ENCODE measurements at places on chromosomes 16 and 17.

GRCh38 chr17:77331301-77331864 lies 190.6 kb downstream of the SEC14L1 start:
- peak; percentile 93 for DNase-seq

DNA sequence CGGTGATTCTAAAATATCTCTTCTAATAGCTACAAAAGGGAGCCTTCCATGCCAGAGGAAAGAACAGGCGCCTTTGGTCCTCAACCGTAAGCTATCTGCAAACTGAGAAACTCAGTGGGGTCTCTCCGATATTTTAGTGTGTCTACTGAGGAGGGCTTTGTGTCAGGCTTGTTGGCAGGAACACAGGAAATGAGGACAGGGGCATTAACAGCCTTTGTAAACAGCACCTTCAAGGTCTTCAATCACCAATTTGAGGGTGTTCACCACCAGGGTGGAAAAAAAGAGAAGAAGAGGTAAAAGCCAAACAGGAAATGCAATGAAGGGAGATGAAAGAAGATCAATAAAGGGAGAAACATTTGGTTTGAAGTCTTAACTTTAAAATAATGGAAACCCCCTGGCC lies 580.1 kb upstream of the SALL1 start:
- no peak for DNase-seq

GRCh38 chr17:50884439-50885311 lies 18.5 kb upstream of the TOB1 start:
- DNase-seq = no peak

GRCh38 chr16:10213748-10214147 lies 31.5 kb upstream of the GRIN2A start:
- DNase-seq = no peak

DNA sequence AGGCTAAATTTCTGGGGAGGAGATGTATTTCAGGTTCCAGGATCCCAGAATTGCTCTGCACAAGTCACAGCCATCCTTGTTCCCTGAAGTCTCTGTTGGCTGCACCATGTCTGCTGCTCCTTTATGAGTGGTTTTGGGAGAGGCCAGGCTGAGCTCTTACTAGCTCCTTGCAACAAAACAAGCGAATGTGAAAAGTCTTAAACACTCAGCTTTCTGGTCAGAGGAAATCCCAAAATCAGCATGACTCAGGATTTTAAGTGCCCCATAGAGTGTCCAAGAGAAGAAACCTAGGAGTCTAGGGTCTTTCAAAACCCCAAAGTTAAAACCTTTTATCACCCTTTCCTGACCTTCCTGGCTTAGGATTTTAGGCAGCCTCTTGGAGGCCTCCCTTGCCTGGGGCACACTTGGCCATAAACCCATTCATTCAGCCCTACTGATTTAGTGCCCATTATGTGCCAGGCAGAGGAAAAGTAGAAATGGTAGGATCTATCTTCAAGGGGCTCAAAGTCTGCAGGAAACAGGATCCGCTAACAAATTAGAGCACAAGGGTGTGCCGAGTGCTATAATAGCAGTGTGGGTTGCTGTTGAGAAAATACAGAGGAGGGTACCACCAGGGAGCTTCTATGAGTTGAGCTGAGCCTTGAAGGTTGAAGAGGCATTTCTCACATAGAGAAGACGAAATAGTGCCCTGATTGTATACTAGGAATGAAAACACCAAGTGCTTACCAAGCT lies 36.9 kb downstream of the SOST start:
- DNase-seq = no peak

DNA sequence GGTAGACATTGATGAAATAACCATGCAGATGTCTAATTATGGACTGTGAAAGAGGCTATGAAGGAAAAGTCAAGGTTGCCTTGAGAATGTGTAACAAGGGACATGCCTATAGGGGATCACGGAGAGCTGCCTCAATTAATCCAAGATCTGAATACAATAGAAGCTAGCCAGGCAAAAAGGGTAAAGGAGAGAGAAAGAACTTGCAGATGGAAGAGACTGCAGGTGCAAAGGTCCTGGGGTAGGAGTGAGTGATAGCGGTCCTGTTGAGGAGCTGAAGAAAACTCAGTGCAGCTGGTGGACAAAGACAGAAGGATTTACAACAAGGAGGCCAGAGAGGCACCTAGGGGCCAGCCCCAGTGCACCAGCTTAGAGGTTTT lies 15.9 kb upstream of the TNS4 start:
- DNase-seq = no peak

- no peak for DNase-seq
Observed at GRCh38 chr17:35730400-35731005, 936 bp upstream of the RASL10B start.

GRCh38 chr16:56711862-56712261 lies 18.1 kb upstream of the NUP93 start:
- DNase-seq = no peak

DNA sequence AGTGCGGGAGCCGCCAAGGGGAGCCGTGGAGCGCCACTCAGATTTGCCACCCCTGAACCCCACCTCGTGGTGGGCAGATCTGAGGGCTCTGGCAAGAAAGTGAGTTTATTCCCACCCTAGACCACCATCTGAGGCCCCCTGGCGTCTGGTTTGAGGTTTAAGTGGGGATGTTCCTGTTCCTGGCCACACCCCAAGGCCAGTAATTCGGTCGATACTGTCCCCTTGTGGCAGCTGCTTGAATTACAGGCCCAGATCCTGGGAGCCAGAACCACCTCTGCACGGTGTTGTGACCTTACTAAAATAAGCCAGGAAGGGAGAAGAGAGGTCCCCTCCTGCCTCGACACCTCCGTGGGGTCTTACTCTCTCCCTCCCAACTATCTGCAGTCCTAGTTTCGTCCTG lies 3.3 kb upstream of the LAT start:
- DNase-seq = peak; percentile 49

DNA sequence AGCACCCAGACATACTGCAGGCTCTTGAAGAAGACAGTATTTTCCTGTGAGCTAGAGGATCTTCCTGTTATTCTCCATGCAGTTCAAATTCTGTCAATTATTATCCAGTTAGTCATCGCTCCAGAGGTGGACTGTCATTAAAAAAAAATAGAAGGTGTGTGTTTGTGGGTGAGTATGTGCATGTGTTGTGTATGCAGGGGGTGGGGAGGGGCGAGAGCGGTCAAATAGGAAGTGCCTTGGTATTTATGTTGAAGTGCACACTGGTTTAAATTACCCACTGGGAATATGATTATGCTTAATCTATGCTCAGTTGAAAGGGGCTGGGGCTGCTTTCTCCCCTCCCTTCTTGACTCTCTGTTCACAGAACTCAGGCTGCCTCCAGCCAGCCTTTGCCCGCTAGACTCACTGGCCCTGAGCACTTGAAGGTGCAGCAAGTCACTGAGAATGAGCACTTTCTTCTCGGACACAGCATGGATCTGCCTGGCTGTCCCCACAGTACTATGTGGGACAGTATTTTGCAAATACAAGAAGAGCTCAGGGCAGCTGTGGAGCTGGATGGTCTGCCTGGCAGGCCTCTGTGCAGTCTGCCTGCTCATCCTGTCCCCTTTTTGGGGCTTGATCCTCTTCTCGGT lies at the start of gene HSD17B2:
Gene HSD17B2, plus strand, starts transcription at position 273 of the 632 bp plus-strand sequence. Its CDS starts 172 bp downstream, at position 445.
- DNase-seq = no peak

GRCh38 chr16:67841198-67841815 lies 813 bp upstream of the THAP11 start:
- DNase-seq = no peak

DNA sequence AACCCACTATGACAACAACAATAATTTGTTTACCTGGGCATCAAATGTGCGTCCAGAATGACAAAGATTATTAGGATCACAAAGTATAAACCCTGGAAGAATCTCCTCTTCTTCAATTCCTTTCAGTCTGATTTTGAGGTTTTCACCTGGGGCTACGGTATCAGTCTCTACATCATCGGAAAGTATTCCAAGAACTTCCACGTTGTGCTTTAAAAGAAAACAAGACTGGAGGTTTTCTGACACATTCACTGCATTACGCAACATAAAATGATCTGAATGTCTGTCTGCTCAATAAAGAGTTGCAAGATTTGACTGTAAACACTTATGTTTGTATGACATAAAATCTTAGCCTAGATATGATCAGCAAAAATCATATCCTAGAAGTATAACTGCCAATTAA lies 26.0 kb upstream of the RSL1D1 start:
- no peak for DNase-seq

GRCh38 chr16:2339521-2340484 lies 725 bp downstream of the ABCA3 start:
- DNase-seq = peak; percentile 16

- DNase-seq = no peak
Observed at GRCh38 chr16:78428193-78428592, 328.7 kb downstream of the WWOX start.

DNA sequence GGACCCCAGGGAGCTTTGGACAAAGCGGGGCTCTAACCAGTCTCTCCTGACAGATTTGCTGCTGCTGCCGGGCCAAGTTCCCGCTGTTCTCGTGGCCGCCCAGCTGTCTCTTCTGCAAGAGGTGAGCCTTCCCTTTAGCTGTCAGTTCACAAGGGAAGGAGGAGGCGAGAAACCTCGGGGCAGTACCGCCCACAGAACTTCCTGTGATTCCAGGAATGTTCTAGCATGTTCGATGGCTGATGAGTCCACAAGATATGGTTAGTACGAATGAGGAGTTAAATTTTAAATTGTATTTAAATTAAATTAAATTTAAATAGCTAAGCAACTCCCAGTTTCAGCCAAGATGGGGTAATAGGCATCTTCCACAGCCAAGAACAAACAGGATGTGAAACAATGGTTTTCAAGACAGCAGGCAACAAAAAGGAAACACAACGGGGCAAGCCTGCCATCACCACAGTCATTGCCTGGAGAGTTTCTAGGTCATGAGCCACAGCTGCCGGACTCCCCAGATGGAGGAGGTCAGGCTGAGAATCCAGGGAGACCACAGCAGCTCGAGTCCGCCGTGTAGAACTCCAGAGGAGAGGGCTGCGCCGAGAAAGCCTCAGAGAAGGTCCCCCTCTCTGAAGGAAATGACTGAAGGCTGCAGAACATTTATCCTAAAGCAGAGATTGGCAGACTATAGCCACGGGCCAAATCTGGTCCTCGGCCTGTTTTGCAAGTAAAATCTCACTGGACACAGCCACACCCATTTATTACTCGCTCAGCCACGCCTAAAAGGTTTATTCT lies 9.5 kb upstream of the TCF25 start:
- DNase-seq = peak; percentile 63

- peak; percentile 30 for DNase-seq
Observed at GRCh38 chr17:76781056-76781982, 43.4 kb downstream of the MFSD11 start.
